Activated CD4-positive, CD25-positive, alpha-beta regulatory T cell treated with anti-CD3 and anti-CD28 coated beads, Interleukin-2, amount 50 U/mL, for 16 hours (primary cell): ENCODE measurements at places on chromosomes 1 and 21.

DNA sequence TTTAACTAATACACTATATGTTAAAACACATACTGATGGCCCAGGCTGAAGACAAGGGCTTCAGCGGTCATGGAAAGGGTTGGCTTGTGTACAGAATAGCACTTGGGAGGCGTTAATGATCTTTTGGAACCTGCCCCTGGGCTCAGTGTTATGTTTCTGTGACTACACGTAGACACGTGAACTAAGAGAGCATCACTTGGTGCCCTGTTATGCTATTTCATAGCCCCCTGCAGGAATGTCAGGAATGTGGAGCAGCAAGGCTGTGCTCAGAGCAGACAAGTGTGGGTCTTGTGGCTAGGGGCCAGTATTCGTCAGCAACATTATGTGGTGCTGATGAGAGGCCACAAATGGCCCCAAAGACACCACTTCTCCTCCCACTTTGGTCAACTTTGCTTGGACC, 132.4 kb downstream of the MAP3K21 start:
- no peak for DNase-seq

DNA sequence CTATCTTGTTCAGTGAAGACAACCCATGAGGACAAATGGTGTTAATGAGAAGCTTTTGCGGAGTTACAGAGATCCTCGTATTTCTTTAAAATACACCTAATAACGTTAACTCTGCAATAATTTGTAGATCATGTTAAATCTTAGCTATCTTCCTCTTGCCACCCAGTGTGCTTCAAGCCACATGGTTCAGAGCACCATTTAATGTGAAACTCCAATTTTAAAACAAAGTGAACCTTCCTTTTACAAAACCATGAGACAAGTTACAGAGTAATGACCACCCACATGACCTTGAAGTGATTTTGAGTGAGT, 1.7 kb upstream of the KCNE2 start:
- DNase-seq, result no peak

DNA sequence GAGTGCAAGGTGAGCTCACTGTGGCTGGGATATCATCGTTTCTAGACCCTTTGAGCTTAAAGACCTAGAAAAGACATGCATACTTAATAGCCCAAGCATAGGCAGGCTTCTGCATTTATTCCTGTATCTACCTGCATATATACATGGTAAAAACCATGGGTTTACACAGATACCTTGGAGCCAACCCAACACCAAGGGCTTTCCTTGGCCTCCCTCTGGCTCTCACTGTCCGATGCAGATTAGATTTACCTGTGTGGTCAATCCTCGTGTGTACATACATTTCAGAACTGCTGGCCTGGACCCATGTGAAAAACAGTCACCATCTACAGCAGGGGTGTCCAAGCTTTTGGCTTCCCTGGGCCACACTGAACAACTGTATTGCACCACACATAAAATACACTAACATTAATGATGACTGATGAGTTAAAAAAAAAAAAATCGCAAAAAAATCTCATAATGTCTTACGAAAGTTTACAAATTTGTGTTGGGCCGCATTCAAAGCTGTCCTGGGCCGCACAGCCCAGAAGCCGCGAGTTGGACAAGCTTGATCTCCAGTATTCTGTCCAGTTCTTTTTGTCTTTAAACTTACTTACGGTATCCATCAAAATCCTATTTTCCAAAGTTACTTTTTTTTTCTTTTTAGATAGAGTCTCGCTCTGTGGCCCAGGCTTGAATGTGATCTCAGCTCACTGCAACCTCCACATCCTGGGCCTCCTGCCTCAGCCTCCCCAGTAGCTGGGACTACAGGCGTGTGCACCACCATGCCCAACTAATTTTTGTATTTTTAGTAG, 43.5 kb downstream of the WDR4 start:
- DNase-seq, result no peak

GRCh38 chr1:222257027-222257426, 290.9 kb downstream of the HHIPL2 start:
- no peak for DNase-seq

DNA sequence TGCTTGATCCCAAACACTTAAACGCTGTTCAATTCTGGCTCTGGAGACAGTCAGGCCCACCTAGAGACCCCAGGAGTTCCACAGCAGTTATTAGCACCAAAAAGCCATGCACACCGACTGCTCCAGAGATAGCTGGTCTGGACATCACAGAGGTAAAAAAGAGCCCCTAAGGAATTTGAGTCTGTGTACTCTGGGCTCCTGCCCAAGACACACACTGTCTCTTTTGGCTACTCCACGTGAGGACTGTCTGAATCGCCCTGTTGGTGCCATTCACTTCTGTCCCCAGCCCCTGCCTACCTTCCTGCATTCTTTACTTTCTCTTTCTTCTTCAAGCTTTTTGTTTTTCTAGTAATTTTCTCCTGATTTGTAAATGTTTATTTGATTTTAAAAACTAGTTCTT, 197.4 kb downstream of the ADGRL2 start:
- no peak for DNase-seq

GRCh38 chr1:87204921-87205320, 123.8 kb upstream of the LMO4 start:
- DNase-seq, result no peak

DNA sequence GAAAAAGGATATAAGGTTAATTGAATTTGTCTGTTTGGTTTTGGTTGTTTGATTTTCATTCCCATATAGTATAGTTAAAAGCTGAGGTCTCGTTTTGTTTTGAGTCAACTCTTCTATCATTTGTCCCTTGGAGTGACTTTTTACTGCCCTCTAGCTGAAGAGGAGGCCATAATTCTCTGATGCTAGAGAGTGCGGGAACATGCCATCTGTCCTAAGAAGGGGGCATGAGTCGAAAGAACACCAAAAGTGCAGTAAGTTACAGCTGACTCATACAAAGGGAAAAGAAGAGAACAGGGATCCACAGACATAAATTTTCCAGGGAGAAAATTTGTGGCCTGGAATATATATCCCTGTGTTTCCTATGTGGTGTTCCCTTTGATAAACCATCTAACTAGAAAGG, 4.1 kb downstream of the KRTAP21-3 start:
- no peak for DNase-seq

DNA sequence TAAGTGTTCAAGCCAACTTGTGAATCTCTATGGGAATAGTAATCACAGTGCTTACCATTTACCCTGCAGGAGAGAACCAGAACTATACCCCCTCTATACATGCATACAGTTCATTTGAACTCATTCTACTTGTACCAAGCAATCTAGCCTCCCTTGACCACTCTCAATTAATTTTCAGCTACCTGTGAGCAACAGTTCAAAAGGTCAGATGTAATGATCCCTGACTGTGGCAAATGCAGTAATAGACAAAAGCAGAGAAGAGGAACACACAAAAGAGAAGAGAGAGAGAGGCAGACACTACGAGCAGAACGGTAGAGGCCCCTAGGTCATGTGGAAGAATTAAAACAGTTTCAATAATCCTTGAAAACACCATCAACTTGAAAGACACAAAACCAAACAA, 52.8 kb downstream of the FMO4 start:
- DNase-seq, result no peak

DNA sequence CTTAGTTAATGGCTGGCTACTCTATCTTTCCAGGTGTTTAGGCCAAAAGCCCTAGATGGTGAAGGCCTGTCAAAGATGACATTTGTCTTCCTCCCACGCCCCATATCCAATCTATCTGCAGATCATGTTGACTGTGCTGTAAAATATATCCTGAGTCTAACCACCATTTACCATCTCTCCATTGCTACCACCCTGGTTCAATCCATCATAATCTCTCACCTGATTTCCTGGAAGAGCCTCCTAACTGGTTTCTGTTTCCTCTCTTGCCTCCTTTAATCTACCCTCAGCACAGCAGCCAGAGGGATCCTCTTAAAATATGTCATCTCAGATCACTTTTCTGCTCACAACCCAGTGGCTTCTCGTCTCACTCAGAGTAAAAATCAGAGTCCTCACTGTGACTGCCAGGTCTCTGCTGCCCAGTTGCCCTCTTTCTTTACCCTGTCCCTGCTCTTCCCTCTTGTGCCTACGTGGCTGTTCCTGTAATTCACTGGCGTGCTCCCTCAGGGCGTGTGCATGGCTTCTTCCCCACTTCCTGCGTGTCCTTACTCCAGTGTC, 17.8 kb downstream of the TMEM50A start:
- no peak for DNase-seq

DNA sequence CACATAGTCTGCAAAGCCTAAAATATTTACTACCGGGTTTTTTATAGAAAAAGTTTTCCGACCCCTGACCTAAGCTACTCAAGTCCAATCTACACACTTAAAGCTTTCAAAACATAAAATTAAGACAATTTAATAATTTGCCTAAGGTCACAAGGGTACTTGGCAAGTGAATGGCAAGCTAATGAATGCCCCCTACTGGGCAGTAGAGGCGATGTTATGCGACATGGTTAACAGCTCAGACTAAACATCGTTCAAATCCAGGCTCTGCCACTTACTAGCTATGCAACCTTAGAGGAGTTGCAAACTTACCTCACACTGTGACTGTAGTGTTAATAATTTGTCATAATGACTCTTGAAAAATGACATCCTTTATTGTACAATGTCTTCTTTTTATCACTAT, 317.2 kb upstream of the NFIA start:
- no peak for DNase-seq

- DNase-seq, result no peak
These were observed 50.1 kb downstream of the KLHDC7A start for GRCh38 chr1:18530587-18531502.

- no peak for DNase-seq
These were observed 86.6 kb upstream of the C1orf87 start for GRCh38 chr1:60160141-60160540.

DNA sequence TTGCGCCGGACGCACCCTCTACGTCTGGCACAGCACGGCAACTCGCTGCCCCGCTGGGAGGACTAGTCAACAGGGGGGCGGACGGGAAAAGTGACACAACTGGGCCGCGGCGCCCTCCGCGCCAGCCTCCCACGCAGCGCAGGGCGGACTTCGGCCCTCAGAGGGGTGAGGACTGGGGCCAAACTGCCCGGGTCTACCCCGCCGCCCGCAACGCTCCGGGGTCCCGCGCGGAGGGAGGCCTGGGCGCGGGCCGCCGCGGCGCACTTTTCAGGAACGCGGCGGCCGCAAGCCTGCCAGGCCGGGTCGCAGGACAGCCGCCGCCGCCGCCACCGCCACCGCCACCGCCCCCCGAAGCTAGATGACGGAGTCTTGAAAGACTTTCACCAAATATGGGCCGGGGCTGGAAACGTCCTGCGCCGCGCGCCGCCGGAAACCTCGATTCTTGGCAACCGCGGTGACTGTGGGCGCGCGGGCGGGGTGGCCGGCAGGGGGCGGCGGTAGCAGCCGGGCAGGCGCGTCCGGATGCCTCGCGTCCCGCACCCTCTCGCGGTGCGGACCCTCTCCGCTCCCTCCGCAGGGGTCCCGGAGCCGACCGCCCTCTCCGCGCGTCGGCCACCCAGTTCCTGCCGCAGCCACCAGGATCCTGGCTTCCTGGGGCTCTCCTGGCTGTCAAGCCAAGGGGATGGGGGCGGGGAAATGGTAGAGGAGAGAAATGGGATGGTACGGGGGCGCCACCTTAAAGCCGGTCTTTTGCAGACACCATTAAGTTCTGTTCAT, 3.7 kb upstream of the CCN1 start:
- no peak for DNase-seq

DNA sequence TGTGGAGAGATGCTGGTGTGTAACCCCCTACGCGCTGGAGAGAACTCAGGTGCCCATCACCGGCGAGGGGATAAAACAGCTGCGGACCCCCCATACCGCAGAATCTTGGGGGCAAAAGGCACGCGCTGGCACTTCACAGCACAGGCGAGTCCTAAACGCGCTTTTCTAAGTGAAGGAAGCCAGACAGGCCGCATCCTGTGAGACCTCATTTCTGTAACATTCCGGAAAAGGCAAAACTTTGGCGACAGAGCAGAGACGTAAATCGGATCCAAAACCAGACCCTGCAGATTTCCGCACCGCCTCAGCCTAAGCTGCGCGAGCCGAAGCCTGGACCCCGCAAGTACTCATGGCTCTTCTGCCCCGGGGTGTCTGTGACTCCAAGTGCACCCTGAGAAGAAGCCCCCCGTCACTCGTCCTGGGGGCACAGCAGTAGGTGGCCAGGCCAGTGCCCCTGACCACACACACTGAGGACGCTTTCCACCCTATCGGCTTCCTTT, 60.9 kb downstream of the SLX9 start:
- DNase-seq, result no peak

GRCh38 chr1:75796376-75797272, at the start of gene MSH4:
Gene MSH4 (plus strand): TSS chr1:75796882. CDS start chr1:75796986, 104 bp downstream.
- no peak for DNase-seq

DNA sequence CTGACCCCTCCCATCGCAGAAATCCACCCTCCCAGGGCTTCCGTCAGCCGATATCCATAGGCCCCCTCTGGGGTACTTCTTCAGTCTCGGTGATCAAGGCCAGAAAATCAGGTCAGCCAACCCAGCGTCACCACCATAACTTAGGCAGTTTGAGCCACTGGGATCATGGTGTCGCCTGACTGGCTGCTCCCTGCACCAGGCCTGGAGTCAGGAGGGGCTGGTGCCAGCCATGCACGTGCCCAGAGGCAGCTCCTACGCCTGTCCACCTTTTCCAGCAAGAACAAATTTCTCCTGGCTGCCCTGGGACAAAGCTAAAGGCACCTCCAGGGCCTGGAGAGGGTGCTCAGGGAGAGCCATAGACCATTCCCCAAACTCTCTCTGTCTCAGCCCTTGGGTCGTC, 4.8 kb upstream of the CTRC start:
- no peak for DNase-seq

DNA sequence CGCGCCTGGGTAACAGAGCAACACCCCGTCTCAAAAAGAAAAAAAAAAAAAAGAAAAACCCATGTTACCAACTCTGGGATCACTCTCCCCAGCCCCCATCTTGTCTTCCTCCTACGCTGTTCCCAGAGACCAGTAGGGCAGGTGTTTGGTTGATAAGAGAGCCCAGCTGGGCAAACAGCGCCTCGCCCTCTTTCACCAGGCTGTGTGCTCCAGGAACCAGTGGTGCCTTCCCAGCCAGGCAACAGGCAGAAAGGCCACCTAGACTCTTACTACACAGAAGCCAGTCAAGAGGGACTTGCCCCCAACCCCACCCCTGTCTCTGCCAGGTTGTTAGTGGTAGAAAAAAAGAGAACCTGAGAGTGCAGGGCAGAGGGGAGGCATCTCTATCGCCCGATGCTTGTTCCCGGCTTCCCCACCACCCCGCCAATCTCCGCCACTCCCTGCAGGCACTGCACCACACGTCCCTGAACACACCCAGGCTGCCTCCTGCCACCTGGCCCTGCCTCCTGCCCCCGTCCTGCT, 14.0 kb upstream of the CTRC start:
- DNase-seq, result no peak

DNA sequence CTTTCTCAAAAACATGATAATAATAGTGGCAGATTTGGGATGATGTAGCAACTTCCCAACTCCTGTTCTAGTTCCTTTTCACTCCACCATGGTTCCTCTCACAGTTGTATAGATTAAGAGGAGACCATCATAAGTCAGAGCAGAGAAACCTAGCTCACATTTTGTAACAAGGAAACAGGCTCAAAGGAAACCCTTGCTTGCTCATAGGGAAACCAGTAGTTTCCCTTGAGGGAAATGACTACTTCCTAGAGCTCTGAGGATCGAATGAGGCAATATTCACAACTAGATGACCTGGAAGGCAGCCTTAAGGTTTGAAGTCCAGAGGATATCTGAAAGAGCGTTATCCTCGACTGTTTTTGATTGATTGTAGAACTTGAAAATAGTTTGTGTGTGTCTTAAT, 76.1 kb upstream of the C8B start:
- no peak for DNase-seq

GRCh38 chr1:181918880-181919525, 142.5 kb downstream of the ZNF648 start:
- no peak for DNase-seq
